ENCODE measurements at places on chromosomes 2 and 18.

GRCh38 chr2:70851704-70852103 is 16.1 kb upstream of the CD207 start:
- DNase-seq, result peak; percentile 18

DNA sequence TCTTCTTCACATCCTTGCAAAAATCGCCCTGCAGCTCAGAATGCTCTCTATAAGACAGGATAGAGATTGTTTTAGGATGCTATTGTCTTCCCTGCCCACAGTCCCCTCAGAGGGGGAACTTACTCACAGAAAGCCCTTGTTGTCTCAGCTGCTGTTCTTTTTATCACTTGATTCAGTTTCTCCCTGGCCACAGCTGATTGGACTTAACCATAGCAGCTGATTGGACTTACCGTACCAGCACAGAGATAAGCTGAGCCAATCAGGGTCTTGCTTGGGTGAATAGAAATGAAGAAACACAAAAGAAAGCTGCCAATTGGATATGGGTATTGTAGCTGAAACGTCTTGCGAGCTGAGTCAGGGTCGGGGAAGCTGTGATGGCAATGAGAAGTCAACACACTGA is 194.2 kb upstream of the MEX3C start:
- no peak for DNase-seq

GRCh38 chr2:216405588-216405987 is 6.7 kb upstream of the SMARCAL1 start:
- DNase-seq, result no peak

GRCh38 chr2:26072925-26073768 is 39.3 kb downstream of the RAB10 start:
- peak; percentile 65 for DNase-seq

GRCh38 chr2:197219636-197220035 is 90.9 kb downstream of the ANKRD44 start:
- DNase-seq, result peak; percentile 31

DNA sequence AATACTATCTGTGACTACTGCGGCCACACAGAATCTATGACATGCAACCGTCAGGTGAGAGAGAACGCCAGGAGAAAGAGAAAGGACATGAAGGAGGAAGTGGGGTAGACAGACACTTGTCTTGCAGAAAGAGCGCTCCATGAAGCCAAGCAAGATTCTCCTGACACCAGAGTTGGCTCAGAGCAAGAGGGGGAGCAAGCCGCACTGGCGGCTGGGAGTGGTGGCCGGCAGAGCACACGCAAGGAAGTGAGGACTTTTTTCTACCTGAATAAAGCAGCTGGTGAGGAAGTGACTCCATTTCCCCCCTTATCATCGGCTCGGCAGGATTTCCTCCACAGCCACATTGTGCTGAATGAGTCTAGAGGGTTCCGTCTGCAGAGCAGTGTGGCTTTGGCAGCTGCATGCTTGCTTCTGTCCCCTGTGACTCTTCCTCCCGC is 181.6 kb downstream of the BCL2 start:
- DNase-seq, result peak; percentile 18

DNA sequence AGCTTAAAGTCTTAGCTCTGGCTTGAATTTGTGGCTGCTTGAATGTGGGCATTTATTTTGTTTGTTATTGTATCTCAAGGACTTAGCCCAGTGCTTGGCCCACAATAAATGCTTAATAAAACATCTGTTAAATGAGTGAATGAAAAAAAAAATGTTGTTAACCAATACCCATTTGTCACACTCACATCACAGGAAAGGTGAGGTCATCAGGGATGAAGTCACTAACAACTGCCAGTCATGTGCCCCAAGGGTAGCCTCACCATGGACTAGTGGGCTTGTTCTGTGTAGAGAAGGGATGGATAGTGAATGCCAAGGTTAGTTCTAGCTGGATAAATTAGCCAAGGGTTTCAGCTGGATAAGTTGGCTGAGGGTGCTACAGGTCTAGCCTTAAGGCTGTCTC is 3.0 kb downstream of the NRBP1 start:
- DNase-seq, result peak; percentile 52

GRCh38 chr18:75548353-75548905 is 120.9 kb upstream of the SMIM21 start:
- DNase-seq, result no peak

DNA sequence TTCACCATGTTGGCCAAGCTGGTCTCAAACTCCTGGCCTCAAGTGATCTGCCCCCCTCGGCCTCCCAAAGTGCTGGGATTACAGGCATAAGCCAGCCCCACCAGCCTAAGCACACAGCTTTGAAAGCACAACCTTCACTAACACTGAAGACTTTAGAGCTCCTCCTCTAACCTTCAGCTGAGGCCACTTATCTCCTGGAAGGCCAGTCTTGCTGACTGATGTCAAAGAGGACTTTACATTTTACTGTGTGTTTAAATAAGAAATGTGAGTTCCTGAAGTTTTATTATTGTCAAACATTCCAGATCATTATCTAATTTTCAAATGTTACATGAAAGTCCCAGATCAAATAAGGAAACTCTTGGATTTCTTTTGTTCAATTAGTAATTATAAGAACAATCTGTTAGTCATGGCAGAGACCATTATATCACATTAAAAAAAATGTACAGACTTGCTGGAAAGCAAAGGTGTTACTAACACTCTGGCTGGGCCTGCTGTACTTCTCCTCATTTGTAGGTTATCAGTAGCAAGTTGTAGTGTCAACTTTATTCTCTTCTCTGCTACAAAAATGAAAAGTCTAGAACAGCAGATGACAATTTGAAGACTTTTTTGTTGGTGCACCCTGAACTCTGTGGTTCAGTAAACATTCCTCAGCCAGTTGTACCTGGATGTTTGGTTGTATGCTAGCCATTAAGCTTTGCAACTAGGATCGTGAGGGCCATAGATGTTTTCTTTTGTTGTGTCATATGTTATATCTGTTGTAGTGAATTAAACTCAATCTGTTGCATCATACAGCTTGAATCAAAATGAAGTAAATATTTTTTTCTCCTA is 80.0 kb downstream of the AOX1 start:
- no peak for DNase-seq

- no peak for DNase-seq
These were observed 1.6 kb downstream of the PDCD1 start for GRCh38 chr2:241857041-241857541.

- DNase-seq, result no peak
These were observed 207.1 kb downstream of the RAD51AP2 start for GRCh38 chr2:17311106-17311619.

DNA sequence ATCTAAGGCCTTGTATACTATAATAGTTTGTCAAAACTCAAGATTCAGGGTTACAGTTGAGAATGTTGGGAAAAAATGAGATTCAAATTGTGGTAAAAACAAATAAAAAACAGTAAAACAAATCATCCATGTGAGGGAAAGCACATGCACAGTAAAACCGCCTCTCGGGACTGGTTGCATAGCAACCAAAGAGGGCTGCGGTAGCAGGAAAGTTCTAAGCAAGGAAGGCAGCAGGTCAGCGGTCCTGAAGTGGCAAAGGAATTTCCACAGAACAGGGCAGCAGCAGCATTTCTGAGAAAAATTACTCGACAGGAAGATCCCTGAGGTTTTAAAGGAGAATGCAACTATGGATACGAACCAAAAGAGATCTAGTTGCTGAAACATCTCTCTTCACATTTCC is 93.7 kb downstream of the DYNAP start:
- peak; percentile 66 for DNase-seq

DNA sequence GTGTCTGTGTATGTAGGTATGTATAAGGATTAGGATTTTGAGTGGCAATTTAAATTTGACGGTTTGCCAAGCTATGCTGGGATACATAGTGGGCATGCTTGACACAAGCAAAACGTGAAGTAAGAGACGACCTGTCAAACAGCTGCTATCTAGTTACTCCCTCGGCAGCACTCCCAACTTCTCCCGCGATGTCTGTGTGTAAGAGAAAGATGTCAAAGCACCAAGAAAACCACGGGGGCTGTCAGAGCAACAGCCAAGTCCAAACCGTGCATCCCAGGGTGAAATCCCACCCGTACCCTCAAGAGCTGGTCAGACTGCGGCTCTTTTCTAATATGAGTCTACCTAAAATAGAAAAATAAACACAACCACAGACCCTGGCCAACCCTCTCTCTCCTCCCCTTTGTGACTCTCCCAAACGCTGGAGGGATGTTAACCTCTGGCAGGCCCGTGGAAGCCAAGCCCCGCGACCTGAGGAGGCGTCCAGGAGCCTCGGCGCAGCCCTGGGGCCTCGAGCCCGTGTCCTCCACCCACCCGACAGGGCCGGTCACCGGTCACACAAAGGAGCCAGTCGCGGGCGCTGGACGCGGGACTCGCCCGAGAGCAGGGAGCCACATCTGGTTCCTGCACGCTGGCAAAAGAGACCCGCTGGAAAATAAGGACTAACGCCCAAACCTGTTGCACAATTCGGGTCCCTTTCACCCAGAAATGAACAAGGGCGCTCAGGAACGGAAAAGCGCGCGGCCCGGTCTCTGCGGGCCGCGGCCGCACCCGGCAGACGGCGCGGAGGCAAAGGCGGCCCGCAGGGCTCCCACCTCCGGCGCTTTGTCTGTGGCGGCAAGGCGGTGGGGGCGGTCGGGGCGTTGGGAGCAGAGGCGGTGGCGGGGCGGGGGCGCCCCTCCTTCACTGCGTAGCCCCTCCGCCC is 925 bp downstream of the SESTD1 start:
- DNase-seq, result peak; percentile 77

DNA sequence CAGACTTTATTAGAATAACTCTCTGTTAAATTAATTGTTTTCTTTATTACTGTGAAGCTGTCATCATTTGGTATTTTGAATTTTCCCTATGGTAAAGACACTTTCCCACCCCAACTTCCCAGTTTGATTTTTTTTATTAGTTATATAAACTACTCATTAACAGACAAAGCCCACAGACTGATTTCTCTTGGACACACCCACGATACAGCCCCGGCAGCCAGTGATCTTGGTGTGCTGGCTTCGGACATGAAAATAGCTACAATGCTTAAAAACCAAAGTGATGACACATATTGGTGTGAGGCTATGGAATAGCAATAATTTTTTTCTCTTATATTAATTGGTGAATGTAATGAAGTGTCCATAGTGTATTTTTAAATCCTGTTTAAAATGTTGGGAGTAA is 225.4 kb upstream of the SIX3 start:
- DNase-seq, result no peak

- DNase-seq, result no peak
These were observed 221.2 kb downstream of the TGIF1 start for GRCh38 chr18:3671176-3671575.

- no peak for DNase-seq
These were observed 180.0 kb downstream of the NRXN1 start for GRCh38 chr2:50851886-50852285.

GRCh38 chr2:42183775-42184174 is 14.6 kb downstream of the EML4 start:
- no peak for DNase-seq

DNA sequence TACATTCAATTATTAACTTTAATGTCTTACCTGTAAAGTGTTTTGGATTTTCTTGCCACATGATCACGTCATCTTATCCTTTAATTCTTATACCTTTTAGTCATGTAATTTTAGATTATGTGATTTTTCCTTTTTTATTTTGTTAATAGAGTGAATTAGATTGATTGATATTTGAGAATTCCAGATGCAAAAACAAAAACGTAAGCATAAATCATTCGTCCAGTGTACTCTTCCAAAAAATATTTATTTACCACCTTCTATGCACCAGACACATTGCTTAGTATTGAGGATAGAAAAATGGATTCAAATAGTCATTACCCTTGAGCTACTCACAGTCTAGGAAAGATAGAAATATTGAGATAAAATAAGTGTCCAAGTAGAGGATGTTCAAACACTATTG is 249.6 kb downstream of the PDE11A start:
- DNase-seq, result no peak

GRCh38 chr2:9052821-9053533 is 49.5 kb upstream of the MBOAT2 start:
- DNase-seq, result no peak

- DNase-seq, result no peak
These were observed 1.6 kb downstream of the GALNT13 start for GRCh38 chr2:153873052-153874048.

DNA sequence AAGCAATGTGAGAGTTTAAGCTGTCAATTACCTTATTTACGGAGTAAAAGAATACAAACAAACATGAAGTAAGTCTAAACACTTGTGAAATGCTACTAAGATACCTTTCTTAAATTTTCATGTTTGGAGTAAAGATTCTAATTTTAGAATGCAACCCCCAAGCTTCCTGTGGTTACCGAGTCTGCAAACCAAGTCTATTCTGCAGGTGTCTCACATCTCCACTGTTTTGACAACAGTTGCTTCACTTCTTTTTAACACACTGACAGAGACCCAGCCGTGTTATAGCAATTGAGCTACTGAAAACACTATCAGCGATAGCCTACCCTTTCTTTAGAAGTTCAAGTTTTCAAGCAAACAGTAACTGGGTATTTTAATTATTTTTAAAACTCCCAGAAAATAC is 608.3 kb downstream of the ERBB4 start:
- no peak for DNase-seq

DNA sequence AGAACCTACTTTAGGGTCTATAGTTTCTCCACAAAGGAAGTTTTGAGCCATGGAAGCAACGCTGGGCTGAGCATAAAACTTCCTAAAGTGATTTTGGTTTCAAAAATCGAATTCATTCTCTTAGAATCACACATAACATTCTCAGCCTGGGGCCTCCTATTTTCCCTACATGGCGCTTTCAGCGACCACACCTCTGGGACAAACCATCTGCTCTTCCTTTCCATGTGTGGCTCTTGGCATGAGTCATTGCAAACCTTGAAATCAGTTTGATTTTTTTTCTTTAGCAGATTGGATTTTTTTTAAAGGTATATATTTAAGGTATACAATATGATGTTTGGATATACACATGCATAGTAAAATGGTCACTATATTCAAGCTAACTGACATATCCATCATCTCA is 72.5 kb upstream of the APCDD1 start:
- DNase-seq, result no peak

- peak; percentile 68 for DNase-seq
These were observed 68.0 kb downstream of the DAW1 start for GRCh38 chr2:227939271-227940027.

DNA sequence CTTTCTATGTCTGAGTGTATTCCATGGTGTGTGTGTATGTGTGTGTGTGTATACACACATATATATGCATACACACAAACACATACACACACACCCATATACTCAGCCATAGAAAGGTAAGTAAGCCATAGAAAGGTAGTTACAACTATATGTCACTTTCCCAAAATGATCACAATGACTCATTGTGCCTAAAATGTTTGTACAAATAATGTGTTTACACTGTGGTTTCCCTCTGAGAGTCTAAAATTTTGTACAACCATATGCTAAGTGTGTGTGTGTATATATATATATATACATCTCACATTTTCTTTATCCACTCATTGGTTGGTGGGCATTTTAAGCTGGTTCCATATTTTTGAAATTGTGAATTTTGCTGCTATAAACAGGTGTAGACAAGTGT is 55.3 kb upstream of the CSRNP3 start:
- DNase-seq, result no peak

DNA sequence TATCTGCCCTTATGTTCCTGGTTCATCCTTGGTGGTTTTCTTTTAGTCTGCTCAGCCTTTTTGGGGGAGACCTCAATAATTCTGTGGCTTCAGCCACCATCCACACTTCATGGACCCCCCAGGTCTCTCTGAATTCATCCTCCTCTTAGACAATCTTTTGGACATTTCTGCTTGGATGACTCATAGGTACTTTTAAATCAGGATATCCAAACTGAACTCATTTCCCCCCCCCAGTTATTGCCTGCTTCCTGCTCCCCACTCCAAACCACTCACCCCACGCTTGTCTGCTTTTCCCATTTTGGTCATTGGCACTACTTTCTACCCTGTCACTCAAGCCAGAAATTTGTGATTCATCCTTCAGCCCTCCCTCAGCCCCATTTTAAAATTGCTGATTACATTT is 78.5 kb downstream of the TANC1 start:
- DNase-seq, result peak; percentile 80

Data from fibroblast of pulmonary artery (primary cell).